RKO (cell line): ENCODE measurements at places on chromosomes 5 and 9.

GRCh38 chr5:543351-543750 is 19.1 kb upstream of the SLC9A3 start:
- no peak for DNase-seq

GRCh38 chr5:67774786-67775185 is 440.8 kb upstream of the PIK3R1 start:
- no peak for DNase-seq

GRCh38 chr9:99873943-99874584 is 32.4 kb upstream of the STX17 start:
- DNase-seq, result no peak

GRCh38 chr5:122183098-122183787 is 53.9 kb downstream of the ZNF474 start:
- DNase-seq, result peak; percentile 91

- DNase-seq, result no peak
Measured at GRCh38 chr9:118569148-118569547, 800.1 kb downstream of the BRINP1 start.

DNA sequence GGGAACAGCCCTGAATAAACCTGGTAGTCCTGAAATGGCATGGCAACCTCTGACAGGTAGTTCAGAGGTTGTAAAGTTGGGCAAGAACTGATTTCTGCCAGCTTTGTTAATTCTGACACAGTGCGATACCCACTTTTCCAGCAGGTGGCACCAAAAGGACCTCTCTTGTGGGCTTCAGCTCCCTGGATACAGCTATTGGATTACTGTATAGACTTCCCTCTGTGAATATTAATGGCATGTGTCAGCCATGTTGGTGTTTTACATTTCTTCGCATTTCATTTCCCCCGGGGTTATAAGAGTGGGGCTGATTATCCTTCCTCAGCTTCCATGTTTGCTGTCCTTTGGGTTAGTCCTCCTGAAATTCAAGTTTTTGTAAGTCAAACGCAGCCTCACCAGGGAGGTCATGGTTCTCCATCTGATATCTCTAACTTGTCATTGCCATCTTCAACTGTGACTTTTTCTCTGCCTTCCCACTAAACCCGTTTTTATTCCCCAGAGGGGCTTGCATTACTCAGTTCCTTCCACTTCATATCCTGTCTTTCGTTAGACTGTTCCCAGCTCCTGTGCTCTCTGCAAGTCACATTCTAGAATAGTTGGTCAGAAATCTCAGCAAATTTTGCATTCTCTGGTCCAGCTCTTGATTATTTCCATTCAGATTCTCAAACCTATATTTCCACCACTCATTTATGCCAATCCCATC is 135.6 kb downstream of the LIFR start:
- DNase-seq, result peak; percentile 63

DNA sequence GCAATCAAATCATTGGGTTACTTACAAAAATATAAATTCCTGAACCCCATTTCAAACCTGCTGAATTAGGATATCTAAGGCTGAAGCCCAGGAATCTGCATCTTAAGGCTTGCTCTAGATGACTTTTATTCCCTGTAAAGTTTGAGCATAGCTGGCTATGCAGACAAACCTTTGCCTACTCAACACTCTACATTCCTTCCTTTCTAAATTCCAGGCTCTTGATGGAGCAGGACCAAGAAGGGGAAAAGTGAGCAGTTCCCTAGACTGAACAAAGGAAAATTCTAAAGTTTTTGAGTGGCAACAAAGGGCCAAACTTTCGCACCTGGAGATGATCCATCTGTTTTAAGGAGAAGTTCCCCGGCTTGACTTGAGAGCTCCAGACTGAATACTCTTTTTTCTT is 9.8 kb upstream of the ADRA1B start:
- DNase-seq, result no peak

GRCh38 chr5:121292664-121293063 is 559.0 kb upstream of the FTMT start:
- DNase-seq, result no peak

GRCh38 chr5:141877356-141878185 is 639 bp downstream of the PCDH1 start:
- peak; percentile 12 for DNase-seq

- DNase-seq, result no peak
Measured at GRCh38 chr5:8685704-8686103, 816.8 kb downstream of the MTRR start.

DNA sequence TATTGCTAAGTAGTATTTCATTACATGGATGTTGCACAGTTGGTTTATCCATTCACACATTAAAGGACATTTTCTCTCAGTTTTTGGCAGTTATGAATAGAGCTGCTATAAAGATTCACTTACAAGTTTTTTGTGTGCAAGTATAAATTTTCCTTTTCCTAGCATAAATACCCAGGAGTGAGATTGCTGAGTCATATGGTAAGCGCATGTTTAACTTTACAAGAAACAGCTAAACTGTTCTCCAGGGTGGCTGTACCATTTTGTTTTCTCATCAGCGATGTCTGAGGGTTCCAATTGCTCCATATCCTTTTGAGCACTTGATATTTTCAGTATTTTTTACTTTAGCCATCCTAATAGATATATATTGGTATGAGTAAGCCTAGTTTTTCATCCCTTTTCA is 16.4 kb upstream of the ABCA1 start:
- no peak for DNase-seq

DNA sequence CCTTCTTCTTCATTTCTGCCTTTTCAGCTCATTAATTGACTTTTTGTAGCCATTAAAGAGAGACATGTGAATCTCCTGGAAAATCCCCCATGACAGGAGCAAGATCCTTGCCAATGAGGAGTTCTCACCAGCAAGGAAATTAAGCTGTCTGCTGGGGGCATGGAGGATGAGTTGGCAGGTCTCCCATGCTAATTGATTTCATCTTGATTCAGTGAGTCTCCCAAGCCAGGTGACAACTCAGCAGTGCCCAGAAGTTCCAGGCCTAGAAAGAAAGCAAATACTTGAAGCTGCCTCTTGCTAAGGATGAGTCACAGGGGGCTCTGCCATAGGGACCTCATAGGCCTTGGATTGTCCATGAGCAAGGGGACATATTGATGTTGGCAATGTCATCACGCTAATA is 30.0 kb upstream of the ADRA1B start:
- DNase-seq, result no peak

- DNase-seq, result peak; percentile 8
Measured at GRCh38 chr5:66010476-66010875, 84.1 kb downstream of the ERBIN start.

- DNase-seq, result no peak
Measured at GRCh38 chr5:73266925-73267765, 94.2 kb downstream of the TMEM174 start.
